ENCODE measurements at places on chromosomes 7 and 10.

DNA sequence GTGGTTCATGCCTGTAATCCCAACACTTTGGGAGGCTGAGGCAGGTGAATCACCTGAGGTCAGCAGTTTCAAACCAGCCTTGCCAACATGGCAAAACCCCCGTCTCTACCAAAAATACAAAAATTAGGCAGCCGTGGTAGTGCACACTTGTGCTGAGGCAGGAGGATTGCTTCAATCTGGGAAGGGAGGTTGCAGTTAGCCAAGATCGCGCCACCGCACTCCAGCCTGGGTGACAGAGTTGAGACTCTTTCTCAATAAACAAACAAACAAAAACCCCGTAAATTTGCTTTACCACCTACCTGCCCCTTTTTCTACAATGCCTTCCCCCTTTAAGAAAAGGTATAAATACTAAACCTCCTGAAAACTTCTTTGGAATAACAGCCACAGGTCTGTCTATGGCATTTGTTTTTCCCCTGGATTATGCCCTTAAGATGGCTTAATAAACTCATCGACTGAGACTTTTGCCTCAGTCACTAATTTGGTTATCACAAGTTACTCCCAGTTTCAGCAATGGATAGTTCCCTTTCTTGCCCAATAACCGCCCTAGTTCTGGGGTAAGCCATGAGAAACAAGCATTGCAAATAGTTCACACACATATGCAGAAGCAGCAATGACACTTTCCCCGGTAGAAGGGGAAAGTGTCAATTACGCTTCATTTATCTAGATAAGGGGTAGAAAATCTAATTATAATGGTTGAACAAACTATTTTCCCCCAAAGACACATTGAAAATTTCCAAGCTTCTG is 52.8 kb upstream of the SVIL start:
- peaks cover 26% of the 10 kb centered on the region for H3K36me3 ChIP-seq
- DNase-seq: no peak
- peaks cover 38% of the 10 kb centered on the region for H3K4me1 ChIP-seq
- H3K27ac ChIP-seq: peak overlapping the region; percentile 38

DNA sequence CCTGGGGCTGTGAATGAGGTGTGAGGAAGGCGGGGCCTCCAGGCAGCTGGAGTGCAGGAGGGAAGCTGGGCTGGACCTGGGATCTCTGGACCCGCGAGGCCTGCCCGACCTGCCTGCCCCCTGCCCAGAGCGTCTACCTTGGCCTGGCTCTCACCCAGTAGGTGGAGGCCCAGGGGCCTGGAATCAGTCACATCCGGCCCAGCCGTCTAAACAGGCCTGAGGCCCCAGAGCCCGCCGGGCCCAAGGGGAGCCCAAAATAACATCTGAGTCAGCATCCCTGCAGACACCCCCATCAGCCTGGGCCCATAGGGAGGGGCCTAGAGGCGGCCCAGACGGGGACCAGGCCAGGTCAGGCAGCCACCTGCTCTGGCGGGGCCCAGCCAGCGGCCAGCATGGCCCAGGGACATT is 15.1 kb upstream of the ELN start:
- peaks cover 27% of the 10 kb centered on the region for H3K4me1 ChIP-seq
- H3K36me3 ChIP-seq: no peaks in the 10 kb centered on the region
- DNase-seq: no peak
- H3K27me3 ChIP-seq: no peaks in the 10 kb centered on the region

GRCh38 chr10:44293842-44294241 is 91.1 kb downstream of the CXCL12 start:
- DNase-seq: peak; percentile 50
- H3K4me1 ChIP-seq: peaks cover 11% of the 10 kb centered on the region
- H3K36me3 ChIP-seq: no peaks in the 10 kb centered on the region

DNA sequence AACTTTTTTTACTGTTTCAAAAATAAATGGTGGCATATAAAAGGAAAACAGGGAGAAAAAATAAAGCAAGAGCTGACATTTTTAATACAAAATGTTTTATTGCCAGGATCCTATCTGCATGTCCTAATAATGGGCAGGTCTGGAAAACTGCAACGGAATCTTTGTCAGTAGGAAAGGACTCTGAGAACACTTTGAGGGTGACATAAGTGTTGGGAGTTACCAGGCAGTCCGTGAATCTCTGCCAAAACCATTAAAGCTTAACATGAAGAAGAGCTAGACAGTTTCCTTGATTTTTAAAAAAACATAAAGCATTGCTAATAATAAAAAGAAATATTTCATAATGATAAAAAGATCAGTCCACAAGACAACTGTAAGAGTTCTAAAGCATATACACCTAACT is 80.7 kb downstream of the AGMO start:
- no peaks in the 10 kb centered on the region for H3K4me1 ChIP-seq
- no peak overlapping the region for H3K27ac ChIP-seq
- no peak overlapping the region for H3K4me3 ChIP-seq
- H3K27me3 ChIP-seq: no peaks in the 10 kb centered on the region

- no peak for DNase-seq
- no peaks in the 10 kb centered on the region for H3K4me1 ChIP-seq
- no peaks in the 10 kb centered on the region for H3K36me3 ChIP-seq
- H3K27me3 ChIP-seq: no peaks in the 10 kb centered on the region
These were observed 231.6 kb downstream of the ADK start for GRCh38 chr10:74382663-74383062.

- no peaks in the 10 kb centered on the region for H3K4me1 ChIP-seq
- H3K4me3 ChIP-seq: no peak overlapping the region
- DNase-seq: no peak
These were observed 72.5 kb upstream of the GPR158 start for GRCh38 chr10:25102147-25102822.

GRCh38 chr7:130927564-130927963 is 193.6 kb upstream of the KLF14 start:
- H3K4me1 ChIP-seq: peaks cover 41% of the 10 kb centered on the region
- no peaks in the 10 kb centered on the region for H3K27me3 ChIP-seq

DNA sequence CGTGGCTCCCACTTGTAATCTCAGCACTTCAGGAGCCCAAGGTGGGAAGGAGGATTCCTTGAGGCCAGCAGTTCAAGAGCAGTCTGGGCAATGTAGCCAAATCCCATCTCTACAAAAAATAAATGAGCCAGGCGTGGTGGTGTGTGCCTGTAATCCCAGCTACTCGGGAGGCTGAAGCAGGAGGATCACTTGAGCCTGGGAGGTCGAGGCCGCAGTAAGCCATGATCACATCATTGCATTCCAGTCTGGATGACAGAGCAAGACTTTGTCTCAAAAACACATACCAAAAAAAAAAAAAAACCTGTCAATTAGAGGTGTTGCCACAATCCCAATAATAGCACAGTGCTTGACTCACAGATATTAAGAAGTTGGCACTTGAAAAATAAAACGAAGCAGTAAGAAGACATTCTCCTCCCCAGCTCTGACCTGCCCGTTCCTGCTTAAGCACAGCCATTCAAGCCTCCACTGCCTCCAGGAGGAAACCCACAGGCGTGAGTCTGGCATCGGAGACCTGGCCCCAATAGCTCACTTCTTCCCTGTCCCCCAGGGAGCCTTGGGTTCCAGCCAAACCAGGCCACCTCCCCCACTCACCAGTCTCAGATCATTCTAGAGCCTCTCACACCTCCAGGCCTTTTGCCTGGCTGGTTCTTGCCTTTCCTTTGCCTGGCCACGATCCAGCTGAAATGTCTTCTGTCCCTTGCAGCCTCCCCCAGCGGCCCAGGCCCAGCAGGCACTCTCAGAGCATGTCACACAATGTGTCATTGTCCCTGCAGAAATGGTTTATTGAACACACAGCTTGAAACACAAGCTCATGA is 45.3 kb upstream of the GTF2I start:
- H3K27me3 ChIP-seq: no peaks in the 10 kb centered on the region
- no peak overlapping the region for H3K4me3 ChIP-seq
- H3K36me3 ChIP-seq: no peaks in the 10 kb centered on the region
- H3K27ac ChIP-seq: peak overlapping the region; percentile 71
- H3K4me1 ChIP-seq: peaks cover 24% of the 10 kb centered on the region

GRCh38 chr7:106016331-106016730 is 53.3 kb downstream of the CDHR3 start:
- no peak overlapping the region for H3K27ac ChIP-seq
- no peaks in the 10 kb centered on the region for H3K27me3 ChIP-seq
- H3K4me1 ChIP-seq: peaks cover 28% of the 10 kb centered on the region
- no peak for DNase-seq

GRCh38 chr7:90758933-90759562 is 162.9 kb downstream of the CDK14 start:
- H3K27me3 ChIP-seq: no peaks in the 10 kb centered on the region
- H3K27ac ChIP-seq: no peak overlapping the region
- H3K36me3 ChIP-seq: no peaks in the 10 kb centered on the region
- no peak for DNase-seq
- H3K4me3 ChIP-seq: no peak overlapping the region
- peaks cover 36% of the 10 kb centered on the region for H3K4me1 ChIP-seq

GRCh38 chr7:144725070-144725469 is 110.8 kb downstream of the TPK1 start:
- no peak overlapping the region for H3K27ac ChIP-seq
- H3K4me1 ChIP-seq: no peaks in the 10 kb centered on the region
- no peak overlapping the region for H3K4me3 ChIP-seq
- DNase-seq: no peak
- no peaks in the 10 kb centered on the region for H3K36me3 ChIP-seq

Data from stomach (tissue), 19 donors.